ENCODE measurements at places on chromosomes 7 and 10.

- no peak for DNase-seq
Observed at GRCh38 chr10:127423218-127423915, 125.7 kb upstream of the NPS start.

GRCh38 chr7:108596560-108596959 lies 26.9 kb downstream of the DNAJB9 start:
- DNase-seq: no peak

GRCh38 chr7:477626-478220 lies 41.9 kb downstream of the PDGFA start:
- no peak for DNase-seq

DNA sequence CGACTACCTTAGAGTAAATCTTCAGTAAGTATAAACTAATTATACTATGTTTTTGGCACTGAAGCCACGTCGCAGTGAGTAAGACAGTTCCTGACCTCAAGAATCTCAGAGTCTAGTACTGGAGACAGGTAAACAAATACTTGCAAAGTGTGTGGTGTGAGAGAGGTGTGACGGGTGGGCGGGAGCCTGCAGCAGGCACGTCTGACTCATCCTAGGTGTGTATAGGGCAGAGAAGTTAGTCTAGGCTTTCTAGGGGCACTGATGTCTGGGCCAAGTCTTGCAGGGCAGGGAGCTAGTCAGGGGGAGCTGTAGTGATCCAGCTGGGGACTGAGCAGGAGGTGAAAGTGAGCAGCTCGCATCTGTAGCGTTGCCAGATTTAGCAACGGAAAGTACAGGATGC lies 35.9 kb upstream of the SFTPD start:
- no peak for DNase-seq

DNA sequence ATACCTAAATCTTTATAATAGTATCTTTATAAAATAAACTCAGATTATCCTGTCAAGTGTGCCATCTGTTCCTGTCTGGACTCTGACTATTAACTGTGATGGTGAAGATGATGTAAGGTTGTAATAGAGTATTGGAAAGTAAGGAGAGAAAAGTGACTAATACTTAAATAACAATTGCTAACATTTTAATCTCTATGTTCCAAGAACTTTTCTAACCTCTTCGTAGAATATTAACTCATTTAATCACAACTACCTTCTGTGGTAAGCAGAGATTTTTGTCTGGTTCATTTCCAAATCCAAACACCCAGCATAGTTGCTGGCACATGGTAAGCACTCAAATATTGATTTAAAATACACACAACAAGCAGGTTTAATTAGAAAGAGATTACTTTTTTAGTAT lies 2.5 kb downstream of the TNPO3 start:
- no peak for DNase-seq

DNA sequence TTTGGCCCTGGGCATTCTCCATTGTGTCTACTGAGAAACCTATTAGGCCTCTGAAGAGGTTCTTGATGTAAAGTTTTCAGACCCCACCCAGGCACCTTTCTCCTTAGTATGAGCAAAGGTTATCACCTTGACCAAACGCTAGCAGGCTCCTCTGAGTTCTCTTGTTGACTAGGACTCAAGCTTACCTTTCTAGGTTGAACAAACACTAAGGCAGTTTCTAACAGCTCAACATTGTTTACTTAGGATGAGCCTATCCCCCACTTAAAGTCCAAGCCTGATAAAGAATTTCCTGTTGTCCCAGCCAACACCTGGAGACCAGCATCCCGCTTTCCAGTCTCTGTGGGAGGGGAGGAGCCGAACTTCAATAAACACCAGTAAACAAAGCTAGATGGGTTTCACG lies 26.3 kb upstream of the ITGB8 start:
- no peak for DNase-seq

- DNase-seq: no peak
Observed at GRCh38 chr7:96061009-96061408, 260.9 kb downstream of the SLC25A13 start.

- peak; percentile 97 for DNase-seq
Observed at GRCh38 chr7:98178321-98178720, 32.9 kb upstream of the BHLHA15 start.

DNA sequence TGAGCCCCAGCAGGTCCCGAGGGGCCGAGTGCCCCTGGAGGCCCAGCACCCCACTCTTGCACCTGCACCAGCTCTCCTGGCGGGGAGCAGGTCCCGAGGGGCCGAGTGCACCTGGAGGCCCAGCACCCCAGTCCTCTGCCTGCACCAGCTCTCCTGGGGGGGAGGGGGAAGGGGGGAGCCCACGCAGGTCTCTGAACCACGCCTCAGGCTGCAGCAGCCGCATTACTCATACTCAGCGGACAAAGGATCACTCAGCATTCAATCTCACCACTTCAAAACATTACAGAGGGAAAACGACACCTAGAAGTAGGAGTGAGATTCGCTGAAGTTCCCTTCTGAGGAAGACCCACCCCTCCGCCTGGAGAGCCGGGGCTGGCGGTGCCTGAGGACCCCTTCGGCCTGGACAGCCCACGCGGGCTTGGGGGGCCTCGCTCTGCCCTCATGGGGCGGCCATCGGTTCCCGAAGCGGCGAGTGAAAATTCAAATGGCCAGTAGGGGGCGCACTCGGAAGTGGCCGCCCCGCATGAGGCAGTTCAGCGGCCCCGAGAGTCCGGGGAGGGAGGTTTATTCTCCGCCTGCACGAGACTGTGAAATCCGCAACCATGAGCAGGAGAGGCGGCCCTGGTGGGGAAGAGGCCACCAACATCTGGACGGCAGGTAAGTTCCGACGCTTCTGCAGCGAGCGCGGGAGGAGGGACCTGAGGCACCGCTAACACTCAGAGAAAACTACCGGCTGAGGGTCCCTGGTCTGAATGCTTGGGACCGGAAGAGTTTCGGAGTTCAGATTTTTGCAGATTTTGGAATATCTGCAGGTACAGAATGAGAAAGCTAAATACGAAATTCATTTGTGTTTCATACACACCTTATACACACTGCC lies 1.1 kb upstream of the GPER1 start:
- peak; percentile 55 for DNase-seq

DNA sequence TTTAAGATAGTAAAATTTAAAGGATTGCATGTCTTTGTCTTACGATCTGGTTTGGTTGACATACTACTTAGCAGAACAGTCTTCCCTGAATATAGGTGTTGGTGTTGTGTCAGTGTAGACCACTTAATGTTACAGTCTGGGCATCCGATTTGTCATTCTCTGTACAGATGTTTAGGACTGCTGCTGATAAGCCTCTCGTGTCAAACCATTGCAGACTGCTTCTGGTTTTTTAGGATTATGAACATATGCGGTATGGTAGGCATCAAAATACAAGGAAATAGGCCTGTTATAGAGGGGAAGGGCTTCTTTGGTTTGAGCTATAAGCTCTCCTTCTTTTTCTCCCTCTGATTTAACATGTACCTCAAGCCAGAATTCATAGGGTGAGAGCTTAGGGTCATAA lies 7.4 kb downstream of the CYP3A43 start:
- no peak for DNase-seq

DNA sequence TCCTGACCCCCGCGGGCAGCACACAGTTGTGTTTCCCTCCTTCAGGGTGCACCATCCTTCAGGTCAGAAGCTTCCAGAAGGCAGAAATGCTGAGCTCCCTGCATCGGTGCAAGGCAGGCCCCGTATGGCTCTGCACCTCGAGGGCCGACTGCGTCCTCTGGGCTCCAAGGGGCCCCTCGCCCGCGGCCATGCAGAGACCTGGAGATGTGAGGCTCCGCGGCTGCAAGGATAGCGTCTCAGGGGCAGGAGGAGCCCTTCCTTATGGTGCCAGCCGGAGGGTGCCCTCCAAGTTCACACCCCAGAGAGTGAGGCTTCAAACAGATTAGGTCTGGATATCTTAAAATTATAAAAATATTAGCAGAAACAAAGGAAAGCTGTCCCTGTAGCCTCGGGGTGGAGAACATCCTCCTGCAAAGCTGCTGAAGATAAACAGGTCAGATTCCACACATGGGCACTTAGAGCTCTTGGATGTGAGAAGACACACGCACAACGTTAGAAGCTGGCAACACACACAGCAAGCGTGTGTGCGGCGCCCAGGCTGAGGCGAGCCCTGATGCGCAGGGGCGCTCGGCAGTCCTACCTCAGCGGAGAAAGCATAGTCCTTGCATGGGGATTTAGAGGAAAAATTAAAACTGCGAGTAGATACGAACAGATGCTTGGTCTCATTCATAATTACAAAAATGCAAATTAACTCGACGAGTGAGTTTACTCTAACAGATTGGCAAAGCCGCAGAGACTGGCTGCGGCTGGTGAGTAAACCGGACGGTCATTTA lies 20.4 kb downstream of the KNDC1 start:
- DNase-seq: no peak

GRCh38 chr7:158495786-158496185 lies 91.8 kb downstream of the PTPRN2 start:
- DNase-seq: no peak

GRCh38 chr10:107118866-107119265 lies 45.6 kb downstream of the SORCS1 start:
- DNase-seq: no peak

DNA sequence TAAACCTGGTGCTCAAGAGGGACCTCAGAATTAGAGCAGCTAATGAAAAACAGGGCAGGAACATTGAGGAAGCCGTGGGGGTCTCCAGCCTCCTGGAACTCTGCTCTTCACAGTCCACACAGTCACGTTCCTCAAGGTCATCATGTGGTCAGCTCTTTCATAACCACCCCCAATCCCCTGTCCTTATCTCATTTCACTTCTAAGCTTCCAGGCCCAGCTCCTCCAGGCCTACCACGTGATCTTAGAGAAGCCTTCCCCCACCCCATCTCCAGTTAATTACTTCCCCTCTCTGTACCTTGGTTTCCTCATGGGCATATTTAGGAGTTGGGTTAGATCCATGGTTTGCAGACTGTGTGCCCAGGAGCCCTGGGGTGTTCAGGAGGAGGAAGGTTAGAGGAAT lies 106.4 kb upstream of the TCF7L2 start:
- no peak for DNase-seq
